ENCODE measurements at places on chromosomes 12 and 14. TPM values are rescaled to one million over a fixed set of nuclear protein-coding genes. Genes with fewer than 3 reads are reported as not detected.

- H3K36me3 ChIP-seq: no peaks in the 10 kb centered on the region
- H3K4me1 ChIP-seq: no peaks in the 10 kb centered on the region
- H3K27ac ChIP-seq: no peak overlapping the region
- H3K4me3 ChIP-seq: no peak overlapping the region
Measured at GRCh38 chr12:110179291-110179690, 55.1 kb downstream of the IFT81 start.

DNA sequence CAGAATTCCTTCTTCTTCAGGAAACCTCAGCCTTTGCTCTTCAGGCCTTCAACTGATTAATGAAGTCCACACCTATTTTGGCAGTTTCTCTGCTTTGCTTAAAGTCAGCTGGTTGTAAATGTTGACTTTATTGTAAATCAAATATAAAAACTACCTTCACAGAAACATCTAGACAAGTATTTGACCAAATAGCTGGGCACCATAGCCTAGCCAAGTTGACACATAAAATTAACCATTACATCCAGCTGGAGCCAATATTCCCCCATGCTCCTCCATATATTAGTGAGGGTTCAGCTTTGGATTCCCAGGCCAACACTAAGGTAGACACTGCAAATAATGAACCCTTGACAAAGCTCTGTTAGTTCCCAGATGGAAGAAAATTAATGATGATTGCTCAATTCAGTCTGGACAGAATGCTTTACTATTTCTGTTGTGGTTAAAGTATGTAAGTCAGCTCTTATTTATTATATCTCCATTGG, 125.5 kb downstream of the ZFP36L1 start:
- H3K27me3 ChIP-seq: no peaks in the 10 kb centered on the region
- H3K4me3 ChIP-seq: no peak overlapping the region
- no peak overlapping the region for H3K27ac ChIP-seq
- peaks cover 33% of the 10 kb centered on the region for H3K4me1 ChIP-seq
- no peak for DNase-seq
- no peaks in the 10 kb centered on the region for H3K36me3 ChIP-seq

NRIP2 gene
- total RNA-seq: not detected

SAV1 gene
- 14.5 TPM for total RNA-seq

TAS2R7 gene
- total RNA-seq: not detected

DNA sequence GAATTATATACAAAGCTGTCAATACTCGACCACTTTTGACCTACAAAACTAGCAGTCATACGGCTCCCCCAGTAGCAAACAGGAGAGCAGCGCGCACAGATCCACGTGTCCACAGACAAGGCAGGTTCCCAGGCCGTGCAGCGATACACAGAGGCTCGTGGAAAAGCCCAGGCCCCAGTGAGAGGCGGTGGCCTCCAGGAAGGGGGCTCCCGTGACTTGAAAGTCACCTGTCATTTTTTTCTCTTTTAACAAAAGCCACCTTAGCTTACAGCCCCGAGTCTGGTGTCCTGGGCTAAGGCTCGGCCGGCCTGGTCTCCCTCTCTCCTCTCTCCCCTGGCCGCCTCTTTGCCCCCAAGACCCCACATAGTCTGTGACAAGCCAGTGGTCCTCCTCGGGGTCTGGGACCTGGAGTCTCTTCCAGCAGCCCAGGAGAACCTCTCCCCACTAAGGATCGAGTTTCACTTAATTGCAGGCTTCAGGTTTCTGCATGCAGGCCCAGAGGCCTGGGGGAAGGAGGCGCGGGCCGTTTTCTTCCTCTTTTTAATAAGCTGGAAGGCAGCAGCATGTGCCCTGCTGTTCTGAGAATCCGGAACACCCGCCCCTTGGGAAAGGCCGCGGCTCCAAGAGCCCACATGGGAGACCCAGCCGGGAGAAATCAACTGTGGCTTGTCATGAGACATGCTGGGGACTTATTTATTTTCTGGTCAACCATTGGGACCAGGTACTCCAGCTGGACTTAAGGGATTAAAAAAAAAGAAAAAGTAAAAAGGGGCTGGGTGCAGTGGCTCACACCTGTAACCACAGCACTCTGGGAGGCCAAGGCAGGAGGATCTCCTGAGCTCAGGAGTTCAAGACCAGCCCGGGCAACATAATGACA, 15.9 kb downstream of the NCOR2 start:
- H3K27me3 ChIP-seq: no peaks in the 10 kb centered on the region
- no peak overlapping the region for H3K27ac ChIP-seq
- H3K4me1 ChIP-seq: peaks cover 73% of the 10 kb centered on the region
- no peak for DNase-seq

- H3K4me1 ChIP-seq: no peaks in the 10 kb centered on the region
- no peaks in the 10 kb centered on the region for H3K27me3 ChIP-seq
- no peak overlapping the region for H3K4me3 ChIP-seq
- DNase-seq: no peak
- H3K36me3 ChIP-seq: no peaks in the 10 kb centered on the region
- no peak overlapping the region for H3K27ac ChIP-seq
Measured at GRCh38 chr12:119804011-119804641, 73.0 kb downstream of the CIT start.

LMNTD1 gene
- not detected for total RNA-seq

DNA sequence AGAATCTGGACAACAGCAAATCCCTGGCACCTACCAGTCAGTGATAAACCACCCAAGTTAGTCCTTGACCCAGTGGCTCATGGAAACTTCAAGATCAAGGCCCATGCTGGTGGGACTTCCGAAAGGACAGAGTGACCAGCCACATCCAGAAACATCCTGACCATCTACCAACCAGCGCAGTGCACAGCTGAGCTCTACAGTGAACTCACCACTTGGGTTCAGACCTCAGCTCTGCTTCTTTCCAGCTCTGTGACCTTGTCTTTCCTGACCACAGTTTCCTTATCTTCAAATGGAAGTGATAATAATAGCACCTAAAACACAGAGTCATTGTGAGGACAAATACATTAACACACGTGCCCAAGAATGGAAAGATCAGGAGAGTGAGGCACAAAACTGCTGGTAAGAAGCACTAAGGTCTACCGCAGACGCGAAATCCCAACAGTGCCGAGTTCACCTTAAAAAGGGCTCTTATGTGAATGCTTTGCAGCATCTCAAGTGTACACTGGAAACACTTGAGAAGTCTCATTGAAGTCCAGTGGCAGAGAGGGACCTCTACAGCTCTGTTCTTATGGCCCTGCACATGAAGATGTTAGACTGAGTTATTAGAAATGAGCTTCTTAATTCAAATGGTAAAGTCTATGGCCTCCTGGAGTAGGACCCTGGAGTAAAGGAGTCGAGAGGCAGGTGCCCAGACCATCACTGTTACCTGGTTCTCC, 128.8 kb downstream of the CCDC60 start:
- DNase-seq: no peak
- no peak overlapping the region for H3K27ac ChIP-seq
- no peaks in the 10 kb centered on the region for H3K36me3 ChIP-seq
- H3K4me1 ChIP-seq: no peaks in the 10 kb centered on the region
- no peaks in the 10 kb centered on the region for H3K27me3 ChIP-seq

GRCh38 chr12:20368114-20368650, at the start of gene PDE3A:
Gene PDE3A (plus strand): TSS chr12:20368537. CDS start chr12:20369285, 748 bp downstream.
- H3K4me1 ChIP-seq: no peaks in the 10 kb centered on the region
- no peaks in the 10 kb centered on the region for H3K36me3 ChIP-seq
- no peak within 1 kb of the TSS for H3K27ac ChIP-seq
- no peak for DNase-seq

- H3K36me3 ChIP-seq: no peaks in the 10 kb centered on the region
- no peaks in the 10 kb centered on the region for H3K27me3 ChIP-seq
- no peak for DNase-seq
Measured at GRCh38 chr12:48379794-48380193, 29.1 kb upstream of the ZNF641 start.

BCL7A gene
- 3.7 TPM for total RNA-seq

FGF6 gene
- not detected for total RNA-seq

DNA sequence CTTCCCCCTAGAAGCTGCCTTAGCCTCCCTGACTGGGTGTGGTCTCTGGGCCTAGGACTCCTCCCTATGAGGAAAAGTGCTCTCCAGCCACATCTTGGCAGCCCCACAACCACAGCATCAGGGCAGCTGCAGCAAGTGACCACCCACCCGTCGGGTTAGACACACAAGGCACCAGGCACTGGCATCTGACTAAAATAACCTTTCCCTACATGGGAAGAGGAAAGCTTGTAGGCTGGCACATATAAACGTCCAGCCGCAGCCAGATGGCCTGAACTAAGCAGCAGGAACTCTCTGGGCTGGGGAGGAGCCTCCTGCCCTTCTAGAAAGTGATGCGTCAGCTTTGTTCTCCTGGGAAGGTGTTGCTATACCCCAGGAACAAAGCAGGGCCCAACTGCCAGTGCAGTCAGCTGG, 328.7 kb downstream of the DPF3 start:
- no peak overlapping the region for H3K4me3 ChIP-seq
- H3K27me3 ChIP-seq: no peaks in the 10 kb centered on the region
- H3K36me3 ChIP-seq: no peaks in the 10 kb centered on the region
- no peak overlapping the region for H3K27ac ChIP-seq
- H3K4me1 ChIP-seq: no peaks in the 10 kb centered on the region

DNA sequence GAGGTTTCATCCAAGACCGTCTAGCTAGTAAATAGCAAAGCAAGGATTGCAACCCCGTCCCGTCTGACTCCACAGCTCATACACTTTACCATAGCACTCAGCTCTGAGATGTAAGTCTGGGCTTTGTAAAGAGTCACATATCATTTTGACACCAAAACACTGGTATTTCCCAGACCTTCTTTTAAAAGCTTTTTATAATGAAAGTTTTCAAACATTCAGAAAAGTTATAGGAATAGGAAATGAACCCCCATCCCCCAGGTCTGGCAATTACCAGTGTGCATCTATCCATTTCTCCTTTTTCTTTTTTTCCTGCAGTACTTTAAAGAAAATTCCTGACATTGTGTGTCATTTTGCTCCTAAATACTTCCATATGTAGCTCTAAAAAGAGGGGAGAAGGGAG, 183.6 kb upstream of the CCND2 start:
- H3K27ac ChIP-seq: no peak overlapping the region
- H3K27me3 ChIP-seq: no peaks in the 10 kb centered on the region
- H3K36me3 ChIP-seq: no peaks in the 10 kb centered on the region

DNA sequence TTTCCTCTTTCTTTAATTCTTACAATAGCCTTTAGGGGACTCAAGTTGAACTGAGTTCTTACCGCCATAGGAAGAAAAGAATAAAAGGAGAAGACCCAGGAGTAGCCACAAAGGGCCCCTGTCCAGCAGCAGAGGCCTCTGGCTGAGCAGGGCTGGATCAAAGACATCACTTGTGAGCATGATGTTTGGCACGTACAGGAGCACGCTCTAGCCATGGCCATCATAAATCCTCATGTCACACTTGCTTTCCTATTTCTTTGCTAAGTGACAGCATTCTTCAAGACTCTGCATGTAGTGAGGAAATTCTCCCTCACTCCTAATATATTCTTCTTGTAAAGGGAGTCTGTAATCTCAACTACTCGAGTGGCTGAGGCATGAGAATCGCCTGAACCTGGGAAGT, 15.7 kb downstream of the CLEC4C start:
- no peaks in the 10 kb centered on the region for H3K36me3 ChIP-seq
- H3K27ac ChIP-seq: no peak overlapping the region
- no peak for DNase-seq
- H3K27me3 ChIP-seq: no peaks in the 10 kb centered on the region
- H3K4me3 ChIP-seq: no peak overlapping the region
- no peaks in the 10 kb centered on the region for H3K4me1 ChIP-seq

GNB3 gene
- 5.2 TPM for total RNA-seq

RFLNA gene
- total RNA-seq: not detected

SLC25A21 gene
- total RNA-seq: not detected

LRTM2 gene
- total RNA-seq: not detected

GRCh38 chr14:99573000-99573330, 31.0 kb downstream of the CCDC85C start:
- no peak for DNase-seq
- H3K27ac ChIP-seq: no peak overlapping the region
- no peaks in the 10 kb centered on the region for H3K4me1 ChIP-seq
- no peak overlapping the region for H3K4me3 ChIP-seq
